Stimulated activated CD8-positive, alpha-beta memory T cell treated with anti-CD3 and anti-CD28 coated beads, Interleukin-4, amount 100 ng/mL, for 4 hours (primary cell): ENCODE measurements at places on chromosomes 5 and 9.

DNA sequence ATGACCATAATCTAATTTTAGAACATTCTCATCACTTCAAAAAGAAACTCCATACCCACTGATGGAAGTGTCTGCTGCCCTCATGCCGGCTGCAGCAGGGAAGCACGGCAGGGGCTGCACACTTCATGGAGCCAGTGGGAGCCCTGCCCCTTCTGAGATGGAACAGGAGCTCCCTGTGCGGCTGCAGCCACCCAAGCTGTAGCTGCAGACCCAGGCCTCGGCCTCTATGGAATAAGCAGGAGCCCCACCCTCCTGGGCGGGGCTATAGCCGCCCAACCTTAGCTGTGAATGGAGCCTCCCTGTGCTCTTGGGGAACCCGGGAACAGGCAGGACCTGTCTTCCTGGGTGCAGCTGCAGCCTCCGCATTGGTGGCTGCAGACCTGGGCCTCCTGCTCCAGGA is 128.5 kb downstream of the NUDT12 start:
- no peak for DNase-seq

DNA sequence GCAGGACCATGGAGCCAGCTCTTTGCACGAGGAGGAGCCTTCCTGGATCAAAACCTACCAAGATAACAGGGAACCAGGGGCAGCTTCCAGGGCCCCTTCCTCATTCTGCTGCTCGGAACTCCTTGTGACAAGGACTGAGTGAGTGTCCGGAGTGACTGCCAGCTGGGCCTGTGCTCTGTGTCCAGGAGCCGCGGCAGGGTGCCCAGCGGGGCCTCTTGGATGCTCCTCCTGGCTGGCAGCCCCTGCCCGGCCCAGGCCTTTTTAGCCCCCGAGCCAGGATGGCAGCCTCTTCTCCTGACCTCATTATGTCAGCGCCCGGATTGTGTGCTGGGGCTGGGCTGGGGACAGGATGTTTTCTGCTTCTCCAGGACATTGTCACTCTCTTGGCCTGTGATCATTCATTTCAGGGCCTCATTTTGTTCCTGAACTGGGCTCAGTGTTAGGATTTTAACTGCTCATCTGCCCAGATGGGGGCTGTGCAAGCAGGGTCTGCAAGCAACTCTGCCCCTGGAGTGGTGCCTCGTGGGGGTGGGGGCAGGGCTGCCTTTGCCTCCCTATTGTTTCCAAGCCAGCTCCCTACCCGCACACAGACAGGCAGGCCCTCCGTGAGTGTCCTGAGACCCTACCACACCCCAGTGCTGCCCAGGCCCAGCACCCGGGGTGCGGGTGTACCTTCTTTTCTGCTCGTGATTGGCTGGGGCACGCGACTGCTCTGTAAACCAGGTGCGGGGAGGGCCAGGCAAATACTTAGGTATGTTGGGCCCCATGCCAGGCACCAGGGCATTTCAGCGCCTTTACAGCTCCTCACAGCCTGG is 161.6 kb downstream of the COL23A1 start:
- no peak for DNase-seq

- no peak for DNase-seq
Measured at GRCh38 chr5:67166460-67167285, 29.9 kb downstream of the CD180 start.

GRCh38 chr5:124341066-124341858 is 405.2 kb downstream of the ZNF608 start:
- DNase-seq, result no peak

DNA sequence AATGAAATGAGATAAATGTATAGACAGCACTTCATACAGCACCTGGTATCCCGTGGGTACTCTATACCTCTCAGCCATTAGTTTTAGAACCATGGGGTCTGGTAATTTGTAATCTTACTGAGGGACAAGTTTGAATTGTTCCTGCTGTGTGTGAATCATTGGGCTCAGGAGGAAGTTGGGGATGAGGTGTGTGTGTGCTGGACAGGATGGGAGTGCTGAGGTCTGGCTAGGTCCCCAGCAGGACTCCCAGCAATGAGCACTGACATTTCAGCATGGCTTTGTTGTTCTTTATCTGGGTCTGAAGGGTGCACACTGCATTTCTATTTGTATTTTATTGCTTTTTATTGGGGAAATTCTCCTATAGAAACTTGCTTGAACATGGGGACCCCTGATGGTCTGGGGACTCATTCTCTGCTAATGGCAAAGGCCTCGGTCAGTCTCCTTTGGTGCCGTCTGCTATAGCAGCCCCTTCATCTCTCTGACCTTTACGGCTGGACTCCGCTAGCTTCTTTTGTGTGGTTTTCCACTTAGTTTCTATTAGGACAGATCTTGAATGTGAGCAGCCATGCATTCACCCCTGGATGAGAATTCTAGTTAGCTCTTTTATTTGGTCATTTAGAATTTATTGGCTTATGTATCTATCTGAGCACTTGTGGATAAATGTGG is 98.1 kb downstream of the SREK1 start:
- no peak for DNase-seq

DNA sequence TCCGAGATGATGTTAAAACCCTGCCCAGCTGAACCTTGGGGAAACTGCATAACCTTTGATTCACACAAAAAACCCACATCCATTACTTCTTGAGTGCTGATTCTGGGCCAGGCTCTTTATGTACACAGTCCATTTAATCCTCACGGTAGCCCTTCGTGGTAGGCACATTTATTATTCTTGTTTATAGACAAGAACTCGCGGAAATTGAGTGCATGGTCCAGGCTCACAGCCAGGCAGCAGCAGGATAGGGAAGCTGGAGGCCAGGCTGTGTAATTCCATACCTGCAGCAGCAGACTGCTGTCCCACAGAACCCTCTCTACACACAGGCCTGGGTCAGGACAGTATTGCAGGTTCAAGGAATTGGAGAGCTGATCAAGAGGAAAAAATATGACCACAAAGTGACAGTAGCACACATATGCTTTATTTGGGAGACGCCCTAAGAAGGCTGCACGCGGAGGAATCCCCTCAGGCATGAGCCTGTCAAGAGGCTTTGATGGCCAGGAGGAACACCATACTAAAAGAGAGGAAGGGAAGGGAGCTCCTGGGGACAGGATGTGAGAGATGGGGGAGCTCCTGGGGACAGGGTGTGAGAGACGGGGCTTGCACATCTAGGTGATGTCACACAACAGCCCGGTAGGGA is 28.4 kb upstream of the FAM120A start:
- DNase-seq, result no peak

GRCh38 chr5:68333649-68334552 is 118.3 kb downstream of the PIK3R1 start:
- DNase-seq, result no peak
